Stimulated activated CD8-positive, alpha-beta memory T cell treated with anti-CD3 and anti-CD28 coated beads, Interleukin-7, amount 100 ng/mL, for 1 hour (primary cell): ENCODE measurements at places on chromosomes 12 and 14.

GRCh38 chr14:91170504-91171121 is 56.7 kb downstream of the DGLUCY start:
- no peak for DNase-seq

DNA sequence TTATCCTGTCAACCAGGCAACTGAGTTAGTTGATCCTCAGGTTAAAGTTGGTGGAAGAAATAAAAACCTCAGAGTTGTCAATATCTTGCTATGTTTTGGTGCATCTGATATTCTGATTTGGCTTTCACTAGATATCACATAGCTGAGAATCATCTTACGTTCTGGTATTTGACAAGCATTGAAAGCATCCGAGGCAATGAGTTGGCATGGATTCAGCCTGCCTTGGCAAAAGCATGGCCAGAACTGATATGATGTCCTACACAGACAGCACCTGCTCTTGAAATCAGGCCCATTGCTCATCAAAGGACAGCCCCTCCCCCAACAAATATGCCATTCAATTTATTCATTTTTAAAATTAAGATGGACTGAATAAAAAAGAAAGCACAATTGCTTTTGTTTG is 320.7 kb upstream of the ATP2B1 start:
- DNase-seq = no peak

DNA sequence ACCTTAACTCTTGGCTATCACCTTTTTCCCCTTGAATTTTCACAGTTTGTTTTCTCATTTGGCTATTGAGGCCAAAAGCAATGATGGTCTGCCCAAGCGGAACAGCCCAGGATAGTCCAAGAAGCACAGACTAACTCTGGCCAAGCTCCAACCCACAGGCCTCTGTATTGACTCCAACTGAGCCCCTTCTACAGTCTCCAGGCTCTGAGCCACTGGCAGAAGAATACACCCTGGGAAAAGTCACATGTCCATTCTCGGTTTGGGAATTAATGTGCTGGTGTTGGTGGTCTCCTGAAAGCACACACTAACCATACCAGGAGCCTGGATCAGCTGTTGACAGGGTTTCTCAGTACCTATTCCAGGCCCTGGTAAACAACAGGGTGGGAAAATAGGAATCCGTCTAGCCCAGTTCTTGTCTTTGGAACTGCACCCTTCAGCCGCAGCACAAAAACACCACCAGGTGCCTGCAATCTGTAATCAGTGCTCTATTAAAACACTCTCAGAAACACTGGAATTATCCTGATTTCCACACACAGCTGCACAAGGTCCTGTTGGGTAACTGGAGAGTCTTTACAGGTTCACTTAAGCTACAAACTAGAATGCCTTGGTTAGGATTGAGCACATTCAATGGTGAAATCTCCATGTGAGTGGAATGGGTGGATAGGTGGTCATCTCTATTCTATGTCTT is 63.6 kb downstream of the STXBP6 start:
- no peak for DNase-seq

DNA sequence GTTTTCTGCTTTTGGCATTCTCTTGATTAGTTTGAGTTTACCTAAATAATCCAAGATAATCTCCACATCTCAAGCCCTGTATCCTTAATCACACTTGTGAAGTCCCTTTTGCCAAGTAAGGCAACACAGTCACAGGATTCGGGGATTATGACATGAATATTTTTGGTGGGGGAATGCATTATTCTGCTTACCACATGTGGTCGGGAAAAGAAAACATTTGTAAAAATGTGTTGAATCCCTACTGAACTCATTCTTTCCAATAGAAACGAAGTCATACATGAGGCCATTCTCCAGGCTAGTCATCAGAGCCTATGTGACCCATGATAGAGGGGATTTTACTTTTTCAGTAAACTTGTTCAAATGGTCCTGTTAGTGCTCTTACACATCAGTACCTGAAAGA is 58.5 kb upstream of the PRICKLE1 start:
- DNase-seq = no peak

- DNase-seq = no peak
These were observed 1.1 kb downstream of the KMT2D start for GRCh38 chr12:49059299-49060171.

DNA sequence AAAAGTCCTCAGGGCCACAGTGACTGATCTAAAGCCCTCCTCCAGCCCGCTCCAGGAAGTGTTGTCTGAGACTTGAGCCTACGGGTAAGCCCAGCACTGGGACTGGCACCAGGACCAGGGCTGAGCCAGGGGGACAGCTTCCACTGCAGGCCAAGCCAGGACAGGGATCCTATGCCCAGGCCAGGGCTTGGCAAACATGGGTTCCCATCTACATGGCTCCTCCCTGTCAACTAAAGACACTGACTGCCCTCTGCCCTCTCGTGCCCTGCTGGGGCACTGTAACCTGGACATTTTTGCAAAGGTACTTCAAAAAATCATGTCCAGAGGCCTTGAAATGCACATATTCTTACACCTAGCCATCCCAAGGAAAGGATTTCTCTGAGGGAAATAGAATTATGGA is 88.0 kb downstream of the VWF start:
- no peak for DNase-seq

DNA sequence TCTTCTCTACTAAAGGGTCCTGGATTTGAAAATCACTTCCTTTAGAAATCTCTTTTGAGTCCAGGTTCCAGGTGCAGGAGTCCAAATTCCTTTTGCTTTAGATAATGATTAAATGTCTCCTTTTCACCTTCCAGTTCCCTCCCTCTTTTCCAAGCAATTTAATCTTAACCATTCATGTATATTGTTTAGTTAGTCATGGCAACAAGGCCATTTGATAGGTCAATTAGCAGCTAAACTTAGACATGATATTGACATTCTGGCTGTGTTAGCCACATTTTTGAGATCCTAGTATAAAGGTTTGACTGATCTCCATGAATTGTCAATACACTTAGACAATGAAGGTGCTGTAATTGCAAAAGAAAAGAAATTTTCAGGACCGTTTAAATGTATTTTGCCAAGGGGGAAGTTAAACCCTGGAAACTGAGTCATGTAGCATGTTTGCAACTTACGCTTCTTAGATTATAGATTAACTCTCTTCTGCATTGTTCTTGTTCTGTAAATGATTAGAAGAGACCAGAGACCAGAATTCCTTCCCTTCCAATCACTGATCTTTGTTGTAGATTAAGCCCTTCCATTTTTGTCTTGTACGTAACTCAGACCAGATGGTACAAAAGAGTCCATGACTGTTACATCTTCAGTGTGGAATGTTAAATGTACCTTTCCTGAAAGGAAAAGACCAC is 12.4 kb upstream of the C12orf75 start:
- no peak for DNase-seq

GRCh38 chr14:99041141-99041819 is 230.7 kb downstream of the BCL11B start:
- no peak for DNase-seq

DNA sequence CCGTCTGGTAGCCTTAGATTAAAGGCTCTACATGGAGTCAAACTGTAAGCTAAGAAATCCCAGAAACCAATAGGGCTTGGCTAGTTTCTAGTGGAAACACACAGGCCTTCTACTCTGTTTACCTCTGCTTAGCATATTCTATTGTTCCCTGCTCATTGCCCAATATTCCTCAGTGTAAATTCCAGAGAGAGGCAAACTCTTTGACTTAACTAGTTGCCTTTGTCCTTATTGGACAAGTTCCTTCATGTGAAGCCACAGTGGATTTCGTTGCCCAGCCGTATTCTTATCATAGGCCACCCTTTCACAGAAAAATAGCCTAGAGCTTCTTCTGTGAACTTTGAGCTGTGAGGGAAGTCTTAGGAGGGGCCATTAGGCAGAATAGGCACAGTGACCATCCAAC is 186.1 kb downstream of the PLCZ1 start:
- DNase-seq = no peak

DNA sequence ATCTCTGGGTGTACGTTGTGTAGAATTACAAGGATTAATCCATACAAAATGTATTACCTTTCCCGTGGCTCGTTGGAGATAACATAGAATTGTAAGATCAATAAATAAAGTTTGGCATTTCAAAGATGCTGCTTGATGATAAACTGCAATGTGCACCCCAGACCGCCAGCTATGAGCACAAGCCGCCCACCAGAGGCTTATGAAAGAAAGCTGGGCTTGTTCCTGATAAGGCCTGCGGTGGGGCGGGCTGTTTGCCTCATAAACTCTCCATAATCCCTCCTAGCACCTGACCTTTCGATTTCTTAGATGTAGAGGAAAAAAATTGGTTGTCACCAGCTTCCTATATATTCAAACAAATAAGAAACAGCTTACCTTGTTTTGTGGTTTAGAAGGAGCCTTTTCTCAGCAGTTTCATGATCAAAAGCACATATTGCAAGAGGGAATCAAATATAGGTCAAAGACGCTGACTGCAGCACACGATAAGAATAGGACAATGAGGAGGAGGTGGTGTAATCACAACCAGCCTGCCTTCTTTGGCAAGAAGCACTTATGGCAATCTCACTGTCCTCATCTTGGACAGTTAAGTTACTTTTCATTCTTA is 293.6 kb downstream of the RMST start:
- no peak for DNase-seq

DNA sequence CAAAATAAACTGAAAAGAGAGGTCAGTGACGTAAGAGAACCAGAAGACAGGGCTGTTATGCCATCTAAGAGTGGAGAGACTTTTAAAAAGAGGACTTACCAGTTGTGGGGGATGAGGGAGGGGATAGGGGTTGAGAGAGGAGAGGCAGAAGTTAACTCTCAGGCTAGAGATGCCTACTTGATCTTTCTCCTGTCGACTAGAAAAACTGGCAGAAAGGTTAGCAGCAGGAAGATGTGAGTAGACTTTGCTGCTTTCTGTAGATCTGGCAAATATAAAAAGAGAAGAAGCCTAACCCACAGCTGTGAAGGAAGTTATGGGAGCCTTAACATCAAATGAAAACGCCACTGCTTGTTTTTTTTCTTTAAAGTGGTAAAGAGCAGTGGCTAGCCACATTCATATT is 10.7 kb downstream of the CREBL2 start:
- DNase-seq = no peak

DNA sequence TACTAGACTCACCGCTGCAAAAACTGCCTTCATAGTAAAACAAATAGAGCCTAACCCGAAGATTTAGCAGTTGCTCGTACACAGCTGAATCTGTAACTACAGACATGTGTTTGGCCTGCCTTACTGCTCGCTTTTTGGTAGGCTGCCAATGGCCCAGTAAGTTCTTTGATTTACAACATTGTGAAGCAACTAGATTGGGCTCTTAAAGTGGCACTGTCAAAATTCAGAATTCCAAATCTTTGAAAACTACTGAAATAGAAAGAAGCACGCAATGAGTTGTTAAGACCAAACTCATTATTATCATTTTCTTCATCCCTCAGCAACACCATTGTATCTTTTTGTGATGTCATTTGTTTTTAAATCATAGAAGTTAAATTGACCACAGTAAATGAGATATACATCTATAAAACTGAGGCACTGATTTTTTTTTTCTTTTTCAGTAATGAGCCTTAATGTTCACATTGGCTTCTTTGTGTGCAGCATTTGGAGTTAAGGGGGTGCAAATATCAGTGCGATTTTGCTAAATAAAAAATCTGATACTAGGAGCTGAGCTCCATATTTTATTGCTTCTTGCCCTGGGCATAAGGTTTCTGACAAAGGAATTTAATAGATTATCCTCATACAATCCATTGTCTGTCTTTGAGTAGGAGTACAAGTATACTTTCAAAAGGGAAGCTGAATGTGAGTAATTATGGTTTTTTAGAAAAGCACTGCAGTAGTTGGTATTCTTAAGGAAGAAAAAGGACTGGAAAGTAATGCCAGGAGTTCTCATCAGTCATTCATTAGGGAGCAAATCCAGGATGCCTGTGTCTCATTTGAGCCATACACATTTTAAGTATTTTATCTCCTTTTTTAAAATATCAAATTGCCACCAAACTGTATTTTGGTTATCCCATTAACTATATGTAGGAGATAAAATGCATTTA is 138.5 kb downstream of the KICS2 start:
- DNase-seq = no peak

DNA sequence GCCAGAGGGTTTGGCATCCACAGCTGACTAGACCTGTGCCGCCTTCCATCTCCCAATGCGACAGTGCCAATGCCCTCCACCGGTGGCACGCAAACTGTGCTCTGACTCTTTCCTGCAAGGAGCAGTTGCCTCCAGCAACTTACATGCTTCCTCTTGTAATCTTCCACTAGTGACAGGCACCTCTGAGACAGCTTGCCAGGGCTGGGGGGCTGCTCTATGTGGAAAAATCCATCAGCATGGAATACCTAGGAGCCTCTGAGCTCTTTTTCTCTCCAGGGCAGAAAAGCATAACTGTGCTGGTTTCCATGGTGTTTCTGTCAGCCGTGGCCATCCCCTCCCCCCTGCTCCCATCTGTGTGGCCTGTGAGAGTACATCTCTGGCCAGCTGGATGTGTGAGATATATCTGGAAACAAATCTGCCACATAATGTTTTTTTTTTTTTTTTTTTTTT is 110.6 kb downstream of the MYRFL start:
- DNase-seq = no peak

DNA sequence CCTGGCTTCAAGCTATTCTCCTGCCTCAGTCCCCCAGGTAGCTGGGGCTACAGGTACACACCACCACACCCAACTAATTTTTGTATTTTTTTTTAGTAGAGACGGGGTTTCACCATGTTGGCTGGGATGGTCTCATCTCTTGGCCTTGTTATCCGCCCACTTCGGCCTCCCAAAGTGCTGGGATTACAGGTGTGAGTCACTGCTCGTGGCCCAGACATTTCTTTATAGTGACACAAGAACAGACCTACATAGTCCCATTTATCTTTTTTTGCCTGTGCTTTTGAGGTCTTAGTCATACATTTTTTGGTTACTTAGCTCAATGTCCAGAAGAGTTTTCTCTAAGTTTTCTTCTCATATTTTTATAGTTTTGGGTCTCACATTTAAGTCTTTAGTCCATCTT is 247.4 kb downstream of the SYT10 start:
- DNase-seq = no peak

GRCh38 chr14:46048127-46048526 is 603.5 kb downstream of the RPL10L start:
- DNase-seq = no peak

DNA sequence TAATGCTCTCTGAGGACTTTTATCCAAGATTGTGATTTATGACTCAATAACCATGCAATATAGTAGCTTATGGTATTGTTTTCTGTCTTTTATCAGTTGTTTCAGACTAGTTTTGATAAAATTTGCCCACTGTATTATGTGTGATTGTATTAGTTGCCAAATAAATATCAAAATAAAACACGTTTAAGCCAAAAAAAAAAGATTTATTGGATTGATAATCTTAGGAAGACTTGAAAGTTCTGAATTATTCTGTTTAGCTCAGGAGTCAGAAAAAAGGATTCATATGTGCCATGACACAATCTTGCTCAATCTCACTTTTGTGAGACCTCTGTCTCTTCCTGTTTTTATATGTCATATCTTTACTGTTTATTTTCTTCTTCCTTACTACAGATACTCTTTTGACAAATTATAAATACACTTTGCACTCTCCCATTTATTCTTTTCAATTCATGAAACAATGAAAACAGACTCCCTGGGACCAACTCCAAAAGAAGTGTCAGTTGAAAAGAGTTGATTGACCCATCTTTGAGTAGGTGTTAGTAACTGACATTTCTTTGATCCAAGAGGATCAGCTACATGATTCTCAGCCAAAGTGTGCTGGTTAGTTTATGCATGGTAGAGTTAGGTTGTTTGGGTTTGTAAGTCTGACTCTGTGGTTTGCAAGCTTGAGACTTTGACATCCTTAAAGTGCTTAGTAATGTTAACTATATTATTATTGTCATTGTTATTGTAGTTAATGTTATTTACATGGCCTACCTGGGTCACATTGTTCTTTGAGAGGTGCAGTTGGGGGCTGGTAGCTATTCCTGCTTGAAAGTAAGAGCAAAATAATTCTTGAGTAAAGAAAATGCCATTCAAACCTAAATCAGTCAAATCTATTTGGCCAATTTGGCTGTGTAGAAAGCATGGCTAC is 2.5 kb downstream of the OR6C76 start:
- DNase-seq = no peak
